Astrocyte (in vitro differentiated cells and primary cell): ENCODE measurements at places on chromosomes 4 and X. TPM values are rescaled to one million over a fixed set of nuclear protein-coding genes. Genes with fewer than 3 reads are reported as not detected.

- DNase-seq: no peak
Observed at GRCh38 chr4:92263575-92263974, 40.2 kb upstream of the GRID2 start.

DNA sequence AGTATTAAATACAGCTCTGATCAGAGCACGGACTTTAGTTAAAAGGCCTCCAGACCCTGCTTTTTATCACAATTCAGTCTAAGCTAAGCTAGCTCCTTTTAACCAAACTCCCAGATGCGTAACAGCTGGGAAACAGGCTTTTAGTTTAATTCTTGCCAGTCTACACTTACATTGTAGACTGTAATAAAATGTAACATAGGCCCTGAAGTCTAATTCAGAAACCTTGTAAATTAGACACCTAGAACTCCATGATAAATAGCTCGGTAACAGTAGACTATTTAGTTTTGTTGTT, 20.1 kb downstream of the FBXO8 start:
- no peak for DNase-seq

DNA sequence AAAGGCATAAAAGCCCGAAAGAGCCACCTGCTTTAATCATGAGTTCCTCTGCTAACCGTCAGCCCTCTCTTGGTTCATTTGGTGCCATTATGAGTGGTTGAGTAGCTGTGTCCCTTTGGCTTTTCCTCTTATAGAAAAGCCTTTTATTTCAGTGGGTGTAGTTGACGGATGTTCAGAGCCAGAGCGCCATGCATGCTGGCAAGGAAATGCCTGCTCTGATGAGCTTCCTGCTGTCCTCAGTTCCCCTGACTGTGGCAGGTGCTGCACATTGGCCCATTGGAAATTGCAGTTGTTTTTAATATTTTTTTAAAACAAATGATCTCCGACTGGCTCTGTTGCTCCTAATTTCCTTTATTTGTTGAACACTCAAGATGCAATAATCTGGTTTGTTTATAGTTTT, 77.3 kb upstream of the LIMCH1 start:
- no peak for DNase-seq

GRCh38 chr4:20572976-20573375, 127.3 kb upstream of the PACRGL start:
- DNase-seq: no peak

GRCh38 chrX:127112726-127113125, 293.2 kb downstream of the PRR32 start:
- DNase-seq: no peak

DNA sequence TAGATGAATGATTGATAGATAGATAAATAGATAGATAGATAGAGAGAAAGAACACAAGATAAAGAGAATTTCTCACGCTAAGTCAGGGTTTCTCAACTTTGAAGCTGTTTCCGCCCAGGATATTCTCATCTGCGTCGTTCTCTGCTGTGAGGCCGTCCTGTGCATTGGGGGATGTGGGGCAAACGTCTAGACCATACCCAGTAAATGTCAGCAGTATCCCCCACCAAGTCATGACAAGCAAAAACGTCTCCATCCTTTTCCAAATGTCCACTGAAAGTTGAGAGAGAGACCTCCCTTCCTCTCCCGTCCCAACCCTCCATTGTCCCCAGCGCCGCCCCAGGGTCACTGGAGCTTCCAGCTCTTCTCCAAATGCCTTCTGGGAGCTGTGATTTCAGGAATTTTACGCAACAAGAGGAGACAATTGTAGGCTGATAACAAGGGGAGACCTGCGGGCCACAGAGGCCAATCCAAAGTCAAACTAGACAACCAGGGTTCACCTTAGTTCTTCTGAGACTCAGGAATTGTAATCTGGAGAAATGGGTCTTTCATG, 8.9 kb upstream of the CRLF2 start:
- DNase-seq: no peak

TMPRSS11B gene
- 0.22 and 0.27 TPM in 2 replicates for total RNA-seq

DNA sequence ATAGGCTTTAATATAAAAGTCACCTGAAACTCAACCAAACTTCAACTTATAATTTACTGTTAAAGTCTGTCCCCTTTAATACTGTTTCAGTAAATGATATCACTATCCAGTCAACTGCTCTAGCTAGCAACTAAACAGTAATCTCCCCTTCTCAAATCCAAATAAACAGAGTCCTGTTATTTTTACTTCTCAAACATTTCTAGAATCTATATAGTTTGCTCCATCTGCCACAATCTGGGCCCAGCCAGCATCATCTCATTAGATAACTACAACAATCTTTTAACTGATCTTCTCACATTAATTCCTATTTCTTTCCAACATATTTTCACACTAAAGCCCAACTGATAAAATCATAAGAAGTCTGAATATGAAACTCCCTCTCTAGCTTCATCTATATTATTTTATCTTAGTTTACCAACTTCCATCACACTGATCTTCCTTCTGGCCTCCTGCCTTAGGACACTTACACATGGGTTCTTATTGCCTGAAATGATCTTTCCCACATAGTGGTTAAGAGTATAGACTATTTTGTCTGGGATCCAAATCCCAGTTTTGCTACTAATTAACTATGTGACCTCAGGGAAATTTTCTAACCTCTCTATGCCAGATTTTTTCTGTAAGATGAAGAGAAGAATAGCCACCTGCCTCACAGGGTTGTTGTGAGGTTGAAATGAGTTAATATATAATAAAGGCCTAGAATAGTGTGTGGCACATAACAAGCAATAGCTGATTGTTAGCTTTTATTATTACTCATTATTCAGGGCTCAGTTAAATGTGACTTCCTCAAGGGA, 18.6 kb downstream of the TBCK start:
- DNase-seq: no peak

DNA sequence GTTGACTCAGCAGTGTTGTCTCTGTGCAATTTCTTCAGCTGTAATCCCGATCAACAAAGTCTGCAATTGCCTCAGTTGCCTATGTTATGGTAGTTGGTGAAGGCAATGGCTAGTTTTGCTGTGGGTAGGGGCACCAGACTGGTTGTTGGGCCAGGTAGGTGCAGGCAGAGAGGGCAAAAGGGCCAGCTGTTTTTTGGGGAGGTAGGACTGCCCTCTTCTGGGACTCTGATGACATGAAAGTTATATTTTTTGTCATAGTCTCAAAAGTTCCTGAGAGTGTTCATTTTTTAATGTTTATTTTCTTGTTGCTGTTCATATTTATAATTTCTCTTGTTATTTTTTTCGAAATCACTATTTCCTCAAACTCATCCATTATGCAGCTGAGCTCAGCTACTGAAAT, 25.1 kb downstream of the DCAF12L2 start:
- DNase-seq: no peak

HAND2 gene
- not detected in 2 replicates for total RNA-seq

DNA sequence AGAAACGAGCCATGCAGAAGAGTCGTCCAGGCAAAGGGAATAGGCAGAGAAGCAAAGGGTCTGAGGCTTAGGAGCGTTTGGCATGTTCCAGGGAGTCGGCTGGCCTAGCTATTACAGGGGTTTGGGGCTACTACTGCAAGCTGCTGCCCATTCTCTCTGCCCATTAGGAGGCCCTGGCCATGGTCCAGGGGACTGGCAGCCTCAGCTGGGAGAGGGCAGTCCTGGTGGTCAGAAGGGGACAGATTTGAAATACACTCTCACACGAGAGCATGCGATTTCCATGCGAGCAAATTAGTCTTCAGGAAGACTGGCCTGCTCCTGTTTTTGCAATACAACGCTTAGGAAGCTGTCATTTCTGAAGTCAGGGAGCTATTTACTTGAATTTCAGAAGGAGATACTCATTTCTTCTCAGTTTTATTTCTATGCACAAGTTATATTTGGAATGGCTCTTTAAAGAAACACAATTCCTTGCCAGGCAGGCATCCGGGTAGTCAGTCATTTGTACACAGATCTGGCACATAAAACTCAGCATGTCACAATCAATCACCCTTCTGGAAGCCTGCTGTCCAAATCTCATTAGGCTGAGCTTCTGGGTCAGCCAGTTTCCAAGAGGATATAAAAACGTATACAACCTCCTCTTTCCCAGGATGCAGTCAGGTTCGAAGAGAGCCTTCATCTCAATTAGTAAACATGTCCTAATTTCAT, 27.0 kb downstream of the PROM1 start:
- DNase-seq: no peak

GYPB gene
- total RNA-seq: not detected in 2 replicates

DNA sequence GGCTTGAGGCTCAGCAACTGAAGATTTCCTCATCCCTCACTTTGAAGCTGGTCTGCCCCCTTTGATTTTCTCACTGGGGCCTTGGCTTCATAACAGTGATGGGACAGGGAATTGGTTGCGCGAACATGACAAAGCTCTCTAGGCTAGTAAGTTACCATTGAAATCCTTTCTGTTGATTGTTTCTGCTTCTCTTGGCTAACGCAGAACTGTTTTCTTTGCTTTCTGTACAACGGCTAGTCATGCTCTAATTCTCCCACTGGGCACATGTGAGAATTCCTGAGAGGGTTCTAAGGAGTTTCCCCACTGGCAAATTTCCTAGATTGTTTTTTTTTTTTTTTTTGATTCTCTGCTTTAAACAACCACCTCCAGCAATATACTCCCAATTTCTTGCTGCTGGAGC, 738.6 kb downstream of the PCDH7 start:
- peak; percentile 25 for DNase-seq

GRCh38 chr4:55396308-55397125, 760 bp downstream of the TMEM165 start:
- peak; percentile 31 for DNase-seq

NRK gene
- 18.3 and 20.1 TPM in 2 replicates for total RNA-seq

DNA sequence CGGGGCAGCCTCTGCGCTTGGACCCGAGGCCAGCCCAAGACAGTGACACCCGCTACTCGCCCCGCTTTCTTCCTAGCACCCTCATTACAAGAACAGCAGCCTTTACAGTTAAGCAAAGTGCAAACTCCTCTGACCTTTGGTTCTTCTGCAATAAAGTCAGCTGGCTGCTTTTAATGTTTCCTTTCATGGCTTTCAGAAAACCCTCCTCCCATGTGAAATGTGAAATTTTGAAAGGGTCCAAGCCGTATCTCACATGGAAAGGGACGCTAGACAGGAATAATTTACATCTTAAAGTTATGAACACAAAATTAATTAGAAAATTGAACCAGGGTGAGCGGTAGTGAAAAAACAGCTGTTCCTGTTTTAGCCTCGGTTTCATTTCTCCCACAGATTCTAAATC, 520.1 kb upstream of the FRG1 start:
- DNase-seq: no peak

F11 gene
- total RNA-seq: not detected in 2 replicates

GRCh38 chr4:55323375-55323774, 22.7 kb upstream of the SRD5A3 start:
- no peak for DNase-seq

PNCK gene
- 0.65 and 1.1 TPM in 2 replicates for total RNA-seq

DNA sequence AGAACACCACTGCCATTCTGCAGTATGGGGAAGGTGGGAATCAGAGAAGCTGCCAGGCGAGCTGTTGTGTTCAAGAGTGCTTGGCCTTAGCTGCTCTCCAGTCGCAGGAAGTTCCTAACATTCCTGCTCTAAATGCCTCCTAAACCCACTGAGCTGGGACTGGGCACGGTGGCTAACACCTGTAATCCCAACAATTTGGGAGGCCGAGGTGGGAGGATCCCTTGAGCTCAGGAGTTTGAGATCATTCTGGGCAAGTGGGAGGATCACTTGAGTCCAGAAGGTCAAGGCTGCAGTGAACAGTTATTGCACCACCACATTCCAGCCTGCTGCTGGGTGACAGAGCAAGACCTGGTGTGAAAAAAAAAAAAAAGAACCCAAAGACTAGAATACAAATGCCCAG, 690.3 kb upstream of the FAM241A start:
- DNase-seq: no peak
